ENCODE measurements at places on chromosomes 11 and 22.

- no peak for DNase-seq
Measured at GRCh38 chr22:35131525-35132000, 65.6 kb downstream of the ISX start.

GRCh38 chr11:73528483-73529203, 69.3 kb downstream of the FAM168A start:
- no peak for DNase-seq

GRCh38 chr22:49554741-49555140, 272.9 kb downstream of the BRD1 start:
- no peak for DNase-seq

- DNase-seq = no peak
Measured at GRCh38 chr11:46679241-46680163, 20.9 kb downstream of the ARHGAP1 start.

DNA sequence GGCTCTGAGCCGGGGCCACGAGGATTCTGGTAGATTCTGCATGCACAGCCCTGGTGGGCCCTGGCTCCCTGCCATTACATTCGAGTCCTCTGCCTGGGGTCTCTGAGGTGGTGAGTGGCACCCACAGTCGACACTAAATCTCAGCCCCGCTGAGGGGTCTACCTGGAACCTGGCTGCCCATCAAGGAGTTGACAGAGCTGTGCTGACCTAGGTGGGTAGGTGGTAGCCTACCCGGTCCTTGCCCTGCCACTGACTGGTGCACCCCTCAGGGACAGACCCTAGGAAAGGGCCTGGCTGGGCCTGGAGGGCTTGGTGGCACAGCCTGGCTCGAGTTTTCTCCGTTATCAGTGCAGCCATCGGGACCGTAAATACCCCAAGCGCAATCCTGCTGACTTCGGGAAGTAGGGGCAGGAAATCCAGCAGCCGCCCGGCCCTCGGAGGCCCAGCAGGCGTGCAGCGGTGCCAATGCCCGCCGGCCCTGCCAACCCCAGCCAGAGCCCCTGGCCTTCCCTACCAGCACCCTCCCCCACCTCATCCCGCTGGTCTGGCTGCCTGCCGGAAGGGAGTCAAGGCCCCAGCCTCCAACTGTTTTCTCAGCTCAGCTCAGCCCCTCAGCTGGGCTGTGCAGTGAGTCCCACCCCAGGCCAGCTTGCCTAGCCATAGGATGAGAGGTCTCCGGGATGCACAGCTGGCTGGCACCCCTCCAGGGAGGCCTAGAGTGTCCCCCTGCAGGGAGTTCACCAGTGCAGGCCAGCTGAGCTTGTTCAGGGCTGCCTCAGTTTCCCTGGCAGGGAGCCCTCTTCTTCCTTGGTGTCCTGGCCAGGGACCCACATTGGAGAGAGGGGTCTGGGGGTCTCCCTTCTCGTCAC, 80.4 kb upstream of the KCNQ1OT1 start:
- DNase-seq = no peak

- DNase-seq = no peak
Measured at GRCh38 chr11:6607190-6607795, 3.7 kb downstream of the ILK start.

DNA sequence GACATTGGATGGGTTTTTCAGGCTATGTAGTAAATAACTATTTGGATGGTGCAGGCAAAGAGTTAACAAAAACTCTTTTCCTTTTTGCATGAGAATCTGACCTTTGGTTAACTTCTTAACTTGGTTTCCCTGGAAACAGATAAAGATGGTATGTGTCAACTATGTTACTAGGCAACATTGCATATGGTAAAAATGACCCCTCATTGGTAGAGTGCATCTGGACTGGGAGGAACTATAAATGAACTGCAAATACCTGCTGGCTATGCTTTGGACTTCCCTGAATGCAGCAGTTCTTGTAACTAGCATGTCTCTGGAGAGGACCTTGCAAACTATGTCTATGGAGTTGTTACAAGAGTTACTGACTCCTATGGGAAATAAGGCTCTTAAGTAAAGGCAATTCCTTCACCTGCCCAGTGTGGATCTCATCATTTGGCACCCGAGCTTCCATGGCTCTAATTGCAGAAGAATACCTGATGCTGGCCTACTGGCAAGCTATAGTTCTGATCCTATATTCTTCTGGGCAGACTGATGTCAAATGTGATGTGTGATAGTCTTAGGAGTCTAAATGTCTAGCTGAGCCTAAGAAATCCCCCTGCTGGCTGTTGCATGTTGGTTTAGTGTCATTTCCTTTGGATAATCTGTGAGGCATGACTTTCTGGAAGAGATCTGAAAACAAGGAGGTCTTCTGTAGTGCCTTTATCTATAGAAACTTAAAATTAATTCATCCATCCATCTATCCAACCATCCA, 126.7 kb upstream of the MTMR2 start:
- no peak for DNase-seq

GRCh38 chr11:60834742-60835533, 7.0 kb upstream of the CCDC86 start:
- no peak for DNase-seq

- no peak for DNase-seq
Measured at GRCh38 chr11:3834664-3835461, 5.9 kb downstream of the RHOG start.

DNA sequence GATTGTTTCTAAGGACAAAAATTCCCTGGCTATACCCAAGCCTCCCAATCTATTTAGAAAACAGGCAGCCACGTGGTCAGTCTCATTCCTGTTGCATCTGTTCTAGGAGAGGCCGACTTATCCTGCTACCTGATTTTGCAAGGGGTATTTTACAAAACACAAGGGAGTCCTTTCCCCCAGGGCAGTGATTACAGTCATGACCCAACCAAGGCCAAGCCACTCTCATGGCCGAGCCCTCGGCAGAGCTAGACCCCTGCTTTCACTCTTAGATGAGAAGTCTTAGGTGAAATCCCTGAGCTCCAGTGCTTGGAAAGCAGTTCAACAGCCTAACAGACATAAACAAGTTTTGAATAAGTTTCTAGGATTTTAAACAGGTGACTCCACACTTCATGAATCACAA, 89.0 kb upstream of the PITPNB start:
- DNase-seq = no peak

DNA sequence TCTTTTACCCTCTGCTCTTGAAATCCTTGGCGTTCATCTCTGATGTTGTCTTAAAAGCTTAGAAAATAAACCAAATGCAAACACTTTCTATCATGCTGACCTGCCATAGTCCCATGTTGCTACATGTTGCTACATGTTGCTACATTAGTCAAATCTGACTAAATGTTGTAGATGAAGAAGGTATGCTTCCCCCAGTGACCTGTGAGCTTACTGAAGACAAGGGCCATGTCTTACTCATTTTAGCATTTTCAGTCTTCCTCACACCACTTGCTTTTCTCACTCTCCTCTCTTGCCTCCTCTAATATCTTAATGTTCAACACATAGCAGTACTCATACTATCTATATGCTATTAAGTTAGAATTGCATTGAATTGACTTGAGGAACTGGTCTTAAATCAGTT, 346.4 kb upstream of the MTNR1B start:
- no peak for DNase-seq

- DNase-seq = peak; percentile 34
Measured at GRCh38 chr11:61532134-61533038, 23.8 kb downstream of the LRRC10B start.

DNA sequence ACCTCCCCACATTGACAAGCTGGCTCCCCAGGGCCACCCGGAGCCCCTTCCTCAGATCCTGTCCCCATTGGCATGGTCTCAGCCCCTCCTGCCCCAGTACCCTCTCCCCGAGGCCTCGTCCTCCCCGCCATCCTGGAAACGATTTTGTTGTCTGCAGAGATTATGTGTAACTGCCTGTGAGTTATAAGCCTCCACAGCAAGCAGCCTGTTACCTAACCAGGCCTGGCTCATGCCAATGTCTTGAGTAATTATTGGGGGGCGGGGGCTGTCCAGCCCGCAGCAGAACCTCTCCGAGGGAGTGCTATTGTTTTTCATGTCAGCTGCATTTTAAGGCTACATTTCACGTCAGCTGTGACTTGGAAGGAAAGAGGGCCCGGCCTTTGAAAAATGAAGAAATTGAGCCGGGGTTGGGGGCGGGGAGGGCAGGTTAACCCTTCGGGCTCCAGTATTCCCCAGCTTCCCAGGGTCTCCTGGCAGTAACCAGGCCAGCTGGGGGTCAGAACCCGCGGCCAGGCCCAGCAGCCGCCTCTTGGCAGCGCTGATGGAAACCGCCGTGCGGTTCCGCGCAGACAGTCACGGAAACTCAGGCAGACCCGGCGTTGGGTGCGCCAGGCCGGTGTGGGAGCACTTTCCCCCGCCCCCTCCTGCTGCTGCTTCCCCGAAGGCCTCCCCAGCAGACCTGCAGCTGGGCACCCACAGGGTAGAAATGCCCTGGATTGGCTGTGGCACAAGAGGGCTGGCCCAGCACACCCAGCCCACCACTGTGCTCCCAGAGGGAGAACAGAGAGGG, 59.5 kb downstream of the CDKN1C start:
- DNase-seq = no peak

DNA sequence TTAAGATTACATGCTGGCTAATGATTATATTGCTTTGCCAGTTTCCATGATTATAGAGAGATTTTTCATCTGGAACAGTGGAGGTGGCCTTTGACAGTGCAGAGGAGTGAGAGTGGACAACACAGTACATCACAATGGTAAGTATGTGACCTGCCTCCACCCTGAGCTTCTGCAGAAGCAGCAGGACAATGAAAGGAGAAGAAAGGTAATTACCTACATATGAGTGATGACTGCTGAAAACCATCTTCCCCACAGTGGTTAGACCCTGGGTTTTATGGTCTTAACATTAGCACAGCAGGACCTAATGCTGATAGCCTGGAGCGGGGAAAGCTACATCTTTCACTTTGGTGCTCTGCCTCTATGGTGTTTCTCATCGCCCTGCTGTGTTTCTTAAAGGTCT, 454.7 kb upstream of the DDI1 start:
- no peak for DNase-seq

GRCh38 chr22:36900225-36900624, 13.2 kb upstream of the CSF2RB start:
- no peak for DNase-seq

DNA sequence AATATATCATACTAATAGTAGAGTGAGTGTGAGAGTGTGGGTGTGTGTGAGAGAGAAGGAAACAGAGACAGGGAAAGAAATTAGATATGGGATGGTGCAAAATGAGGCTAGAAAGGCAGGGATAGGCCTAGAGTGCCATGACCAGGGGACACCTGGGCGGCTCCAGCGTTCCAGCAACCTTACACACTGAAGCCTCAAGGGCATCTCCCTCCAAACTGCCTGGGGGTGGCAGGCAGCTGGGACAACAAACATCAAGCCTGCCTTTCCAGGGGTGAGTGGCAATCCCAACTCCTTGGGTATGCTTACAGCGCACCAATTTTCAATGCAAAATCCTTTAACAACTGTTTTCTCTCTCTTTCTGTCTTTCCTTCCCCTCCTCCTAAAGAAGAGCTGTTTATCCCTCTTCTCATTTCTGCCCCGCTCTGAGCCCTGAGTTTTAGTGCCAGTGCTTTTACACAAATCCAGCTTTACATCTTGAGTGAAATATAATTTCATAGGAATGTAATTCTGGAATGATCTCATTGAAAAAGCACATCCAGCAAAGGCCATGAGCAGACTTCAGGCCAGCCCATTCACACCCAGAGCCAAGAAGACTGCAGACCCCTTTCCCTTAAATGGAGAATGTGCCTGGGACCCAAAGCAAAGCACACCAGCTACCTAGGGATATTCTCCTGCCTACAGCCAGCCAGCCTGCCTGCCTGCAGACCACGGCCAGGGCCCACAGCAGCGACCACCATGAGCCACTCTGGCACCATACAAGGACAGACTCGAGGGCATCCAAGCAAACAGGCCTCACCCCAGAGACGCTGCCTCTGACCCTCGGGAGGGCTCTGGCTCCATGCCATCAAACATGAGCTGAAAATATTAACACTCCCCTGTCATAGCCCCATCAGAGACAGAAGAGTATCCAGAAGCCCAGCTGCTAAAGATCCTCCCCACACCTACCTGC, 90.3 kb downstream of the RPL27A start:
- no peak for DNase-seq

DNA sequence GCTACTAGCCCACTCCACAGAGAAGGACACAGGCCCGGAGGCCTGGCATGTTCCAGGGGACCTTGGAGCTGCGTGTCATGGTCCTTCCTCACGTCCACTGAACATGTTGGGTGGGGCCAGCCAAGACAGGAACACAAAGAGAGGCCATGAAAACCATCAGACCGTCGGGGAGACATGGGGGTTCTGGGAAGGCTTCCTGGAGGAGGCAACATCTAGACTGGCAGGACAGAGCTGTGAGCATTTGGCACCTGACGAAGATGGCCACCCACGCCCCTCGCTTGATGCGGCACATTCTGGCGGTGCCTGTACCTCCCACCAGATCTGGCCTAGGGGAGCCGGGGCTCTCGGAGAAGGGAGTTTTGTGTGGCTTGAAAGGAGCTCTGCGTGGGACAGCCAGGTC, 24.7 kb upstream of the ARHGAP8 start:
- DNase-seq = no peak

DNA sequence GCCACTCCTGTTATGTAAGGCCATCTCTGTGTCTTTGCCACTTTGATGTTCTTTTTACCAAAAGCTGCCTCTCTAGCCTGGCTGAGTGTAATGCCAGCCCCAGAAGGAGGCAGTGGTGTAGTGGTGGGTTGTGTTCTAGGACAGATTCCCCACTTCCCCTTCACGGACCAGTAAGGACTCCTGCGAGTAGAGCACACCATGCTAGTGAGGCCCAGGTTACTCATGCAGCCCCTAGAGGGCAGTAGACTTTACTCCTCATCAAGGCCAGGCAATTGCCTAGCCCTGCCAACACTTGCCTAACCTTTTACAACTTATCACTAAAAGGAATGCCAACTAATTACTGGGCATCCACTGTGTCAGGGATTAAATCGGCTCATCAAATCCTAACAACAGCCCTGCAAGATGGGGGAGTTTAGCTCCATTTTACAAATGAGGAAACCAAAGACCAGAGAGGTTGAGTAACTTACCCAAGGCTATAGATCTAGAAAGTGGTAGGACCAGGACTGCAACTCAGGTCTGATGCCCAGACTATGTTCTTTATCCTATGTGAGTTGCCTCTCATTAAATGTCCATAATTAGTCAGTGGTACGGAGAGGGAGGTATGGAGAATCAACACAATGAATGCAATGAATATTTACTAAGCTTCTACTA, 75.3 kb downstream of the APIP start:
- peak; percentile 21 for DNase-seq

- no peak for DNase-seq
Measured at GRCh38 chr11:68342459-68343158, 30.2 kb downstream of the LRP5 start.

DNA sequence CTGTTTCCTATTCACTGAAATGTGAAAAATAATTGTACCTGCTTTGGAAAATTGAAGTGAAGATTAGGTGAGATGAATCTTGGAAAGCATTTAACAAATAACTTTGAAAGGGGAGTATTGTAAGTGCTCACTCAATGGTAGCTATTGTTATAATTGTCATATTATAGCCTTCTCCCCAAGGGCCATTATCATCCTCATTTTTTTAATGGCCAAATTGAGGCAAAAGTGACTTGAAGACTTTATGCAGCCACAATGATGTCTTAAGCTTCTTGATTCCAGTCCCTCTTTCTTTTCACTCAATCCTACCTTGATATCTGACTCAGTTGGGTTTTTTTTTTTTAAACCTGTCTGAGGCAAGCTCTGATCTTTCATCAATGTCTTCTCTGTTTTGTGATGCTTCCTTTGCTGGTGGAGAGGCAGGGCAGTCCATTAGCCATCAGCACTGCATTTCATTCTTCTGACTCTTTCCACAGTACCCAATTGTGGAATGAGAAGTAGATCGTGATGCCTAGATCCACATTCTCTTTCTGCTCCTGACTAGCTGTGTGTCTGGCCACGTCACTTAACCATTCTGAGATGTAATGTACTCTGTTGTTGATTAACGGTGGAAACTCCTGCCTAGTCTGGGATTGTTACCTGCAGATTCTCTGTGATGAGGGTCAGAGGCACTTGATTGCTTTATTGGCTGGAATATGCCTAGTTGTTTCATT, 101.4 kb downstream of the DBX1 start:
- no peak for DNase-seq

Data from CD4-positive, alpha-beta T cell treated with Interleukin-15 for 4 hours (primary cell).